ENCODE measurements at places on chromosomes 13 and 19.

GRCh38 chr13:28100150-28101121, at the start of gene FLT3:
FLT3 (minus strand) TSS chr13:28100576; CDS start chr13:28100510, 66 bp downstream.
- DNase-seq: peak; percentile 36

GRCh38 chr19:48364598-48365348, 606 bp downstream of the SYNGR4 start:
- DNase-seq: no peak

DNA sequence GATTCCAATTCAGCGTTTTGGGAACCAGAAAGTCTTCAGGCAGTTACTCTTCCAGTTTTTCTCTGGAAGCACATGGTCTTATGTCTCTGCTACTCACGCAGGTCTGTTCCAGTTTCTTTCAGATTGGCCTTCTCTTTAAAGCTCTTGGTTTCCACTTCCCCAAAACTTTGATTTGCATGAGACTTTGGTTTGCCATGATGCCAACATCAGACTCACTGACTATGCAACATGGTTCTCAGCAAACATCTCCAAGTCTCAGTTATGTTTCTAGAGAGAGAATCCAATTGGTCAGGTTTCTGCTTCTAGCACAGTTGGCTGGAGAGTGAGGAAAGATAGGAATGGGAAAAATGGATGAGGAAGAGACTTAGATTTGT, 3.1 kb downstream of the AKAP11 start:
- no peak for DNase-seq

GRCh38 chr13:53013113-53013512, 15.5 kb upstream of the OLFM4 start:
- no peak for DNase-seq

DNA sequence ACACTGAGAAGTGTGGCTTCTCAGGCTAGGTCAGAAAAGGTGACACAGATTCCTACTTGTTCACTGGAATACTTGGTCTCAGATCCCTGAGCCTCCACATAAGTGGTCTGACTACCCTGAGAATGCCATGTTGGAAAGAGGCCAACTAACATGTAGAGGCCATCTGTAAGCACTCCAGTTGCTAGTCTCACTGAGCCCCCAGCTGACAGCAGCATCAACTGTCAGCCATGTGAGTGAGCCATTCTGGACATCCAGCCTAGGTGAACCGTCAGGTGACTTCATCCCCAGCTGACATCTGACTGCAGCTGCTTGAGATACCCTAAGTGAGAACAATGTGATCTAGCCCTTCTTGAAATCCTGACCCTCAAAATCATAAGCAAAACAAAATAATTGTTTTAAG, 18.1 kb upstream of the ARL11 start:
- DNase-seq: no peak

DNA sequence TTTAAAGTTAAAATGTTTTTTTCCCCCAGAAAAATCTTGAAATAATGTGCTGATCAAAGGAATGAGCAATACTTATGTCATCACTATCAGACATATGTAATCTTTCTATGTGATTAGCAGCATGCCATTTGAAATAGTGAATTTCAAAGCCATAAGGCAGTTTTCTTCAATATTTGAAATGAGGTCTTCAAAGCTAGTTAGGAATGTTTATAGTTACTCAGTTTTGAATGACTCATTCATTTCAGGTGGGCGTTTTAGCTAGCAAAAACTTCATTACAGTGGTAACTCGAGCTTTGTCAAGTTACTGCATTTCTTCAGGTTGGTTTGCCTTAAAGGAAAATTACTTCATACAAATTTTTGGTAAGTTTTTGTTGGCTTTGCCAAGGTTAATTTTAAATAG, 102.1 kb downstream of the ATP8A2 start:
- no peak for DNase-seq

GRCh38 chr13:35722458-35723052, 246.1 kb upstream of the MAB21L1 start:
- no peak for DNase-seq

DNA sequence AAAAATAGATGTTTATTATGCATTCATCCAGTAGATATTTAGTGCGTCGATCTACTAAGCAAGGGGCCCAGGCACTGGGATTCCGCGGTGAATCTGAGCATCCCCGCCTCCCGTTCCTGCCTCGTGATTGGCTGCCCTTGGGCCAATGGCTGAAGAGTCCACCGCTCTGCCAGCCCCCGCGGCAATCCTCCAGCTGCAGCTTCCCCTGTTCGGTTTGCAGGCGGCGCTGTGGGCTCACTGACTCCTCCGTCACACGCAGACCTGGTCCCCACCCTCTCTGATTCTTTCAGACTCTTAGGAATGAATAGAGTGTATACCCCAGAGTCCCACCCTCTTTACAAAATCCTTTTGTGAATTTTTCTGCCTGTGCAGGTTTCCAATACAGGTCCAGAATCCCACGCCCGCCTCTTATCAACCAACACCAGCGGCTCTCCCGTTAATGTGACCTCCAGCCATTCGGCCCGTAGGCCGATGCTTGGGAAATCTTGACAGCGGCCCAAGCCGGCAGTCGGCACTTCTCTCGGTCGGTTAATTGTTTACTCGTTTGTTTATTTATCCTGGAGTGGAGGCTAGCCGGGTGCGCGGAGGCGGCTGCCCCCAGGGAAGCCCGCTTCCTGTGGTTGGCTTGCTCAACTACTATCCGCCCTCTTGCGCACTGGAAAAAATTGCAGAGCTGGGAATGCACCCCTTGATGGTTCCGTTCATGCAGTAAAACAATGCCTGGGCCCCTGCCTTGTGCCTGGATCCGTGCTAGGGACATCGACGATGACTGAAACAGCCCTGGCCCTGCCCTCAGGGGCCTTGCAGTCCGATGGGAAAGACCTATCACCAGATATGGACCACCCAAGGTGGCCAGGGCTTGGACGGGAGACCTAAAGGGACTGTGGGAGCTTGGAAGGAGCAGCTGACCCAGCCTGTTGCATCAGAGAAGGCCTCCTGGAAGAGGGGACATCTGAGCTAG, 4.5 kb upstream of the ARHGAP35 start:
- peak; percentile 92 for DNase-seq

DNA sequence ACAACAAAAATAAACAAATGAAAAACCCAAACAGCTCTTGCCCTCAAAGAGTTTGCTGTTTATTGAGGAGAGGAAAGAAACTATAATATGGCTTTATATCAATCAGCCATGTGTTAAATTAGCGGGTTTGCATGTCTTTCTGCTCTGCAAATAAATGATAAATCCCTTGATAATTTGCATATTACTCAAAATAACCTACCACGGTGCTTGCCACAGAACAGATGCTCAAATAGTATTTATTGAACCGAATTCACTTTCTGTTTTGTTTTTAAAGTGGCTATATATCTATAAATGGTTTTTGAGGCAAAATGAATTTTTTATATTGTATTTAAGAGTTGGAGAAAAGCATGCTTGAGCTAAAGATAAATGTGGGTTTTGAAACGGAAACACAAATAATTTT, 428.1 kb downstream of the ITGBL1 start:
- no peak for DNase-seq

DNA sequence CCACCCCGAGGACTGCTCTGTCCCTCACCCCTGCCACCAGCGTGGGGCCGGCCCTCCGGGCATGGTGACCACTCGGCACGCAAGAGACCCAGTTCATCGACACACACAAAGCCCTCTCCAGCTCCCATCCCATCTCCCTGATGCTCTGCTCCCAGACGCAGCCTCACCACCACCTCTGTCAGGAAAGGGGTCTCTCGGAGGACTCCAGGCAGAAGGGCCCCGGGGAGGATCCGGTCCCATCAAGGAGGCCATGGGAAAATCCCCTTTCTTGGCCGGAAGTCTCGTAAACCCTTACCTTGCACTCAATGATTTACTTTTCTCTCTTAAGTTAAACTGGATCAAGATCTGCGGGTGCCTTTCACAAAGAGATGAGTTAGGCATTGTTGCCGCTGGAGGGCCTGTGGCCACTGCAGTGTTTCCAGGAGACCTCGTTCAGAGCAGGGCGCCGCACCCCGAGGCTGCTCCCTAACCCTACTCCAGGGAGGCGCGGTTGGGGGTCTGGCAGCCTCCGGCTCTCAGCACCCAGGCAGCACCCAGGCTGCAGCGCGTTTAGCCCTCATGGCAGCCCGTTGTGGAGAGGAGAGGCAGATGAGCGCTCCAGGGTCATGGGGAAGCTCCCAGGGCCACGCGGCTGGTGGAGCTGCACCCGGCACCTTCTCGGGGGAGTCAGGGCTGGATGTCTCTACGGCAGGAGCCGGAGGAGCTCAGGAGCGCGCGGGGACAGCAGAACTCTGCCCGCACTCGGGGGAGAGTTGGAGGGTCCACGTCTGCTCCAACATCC, 31.0 kb downstream of the C2CD4C start:
- DNase-seq: no peak

DNA sequence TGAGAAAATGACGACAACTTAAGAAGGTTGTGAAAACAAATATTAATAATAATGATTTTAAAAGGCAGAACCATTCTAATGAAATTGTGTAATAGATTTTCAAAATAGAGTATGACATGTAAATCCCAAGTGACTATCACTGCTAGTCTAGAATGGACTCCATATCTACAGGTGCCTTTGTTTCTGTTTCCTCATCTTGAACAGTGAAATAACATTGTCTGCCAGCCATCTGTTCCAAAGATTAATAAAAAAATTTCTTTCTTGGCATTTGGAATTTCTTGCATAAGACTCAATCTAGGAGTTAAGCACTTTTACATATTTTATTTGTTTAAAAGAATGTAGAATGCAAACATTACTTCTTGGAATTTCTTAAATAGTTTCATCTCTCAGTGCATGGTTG, 520.1 kb upstream of the ARGLU1 start:
- DNase-seq: no peak

DNA sequence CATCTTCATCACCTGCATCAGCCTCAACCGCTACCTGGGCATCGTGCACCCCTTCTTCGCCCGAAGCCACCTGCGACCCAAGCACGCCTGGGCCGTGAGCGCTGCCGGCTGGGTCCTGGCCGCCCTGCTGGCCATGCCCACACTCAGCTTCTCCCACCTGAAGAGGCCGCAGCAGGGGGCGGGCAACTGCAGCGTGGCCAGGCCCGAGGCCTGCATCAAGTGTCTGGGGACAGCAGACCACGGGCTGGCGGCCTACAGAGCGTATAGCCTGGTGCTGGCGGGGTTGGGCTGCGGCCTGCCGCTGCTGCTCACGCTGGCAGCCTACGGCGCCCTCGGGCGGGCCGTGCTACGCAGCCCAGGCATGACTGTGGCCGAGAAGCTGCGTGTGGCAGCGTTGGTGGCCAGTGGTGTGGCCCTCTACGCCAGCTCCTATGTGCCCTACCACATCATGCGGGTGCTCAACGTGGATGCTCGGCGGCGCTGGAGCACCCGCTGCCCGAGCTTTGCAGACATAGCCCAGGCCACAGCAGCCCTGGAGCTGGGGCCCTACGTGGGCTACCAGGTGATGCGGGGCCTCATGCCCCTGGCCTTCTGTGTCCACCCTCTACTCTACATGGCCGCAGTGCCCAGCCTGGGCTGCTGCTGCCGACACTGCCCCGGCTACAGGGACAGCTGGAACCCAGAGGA, 2.6 kb downstream of the P2RY11 start:
- no peak for DNase-seq

DNA sequence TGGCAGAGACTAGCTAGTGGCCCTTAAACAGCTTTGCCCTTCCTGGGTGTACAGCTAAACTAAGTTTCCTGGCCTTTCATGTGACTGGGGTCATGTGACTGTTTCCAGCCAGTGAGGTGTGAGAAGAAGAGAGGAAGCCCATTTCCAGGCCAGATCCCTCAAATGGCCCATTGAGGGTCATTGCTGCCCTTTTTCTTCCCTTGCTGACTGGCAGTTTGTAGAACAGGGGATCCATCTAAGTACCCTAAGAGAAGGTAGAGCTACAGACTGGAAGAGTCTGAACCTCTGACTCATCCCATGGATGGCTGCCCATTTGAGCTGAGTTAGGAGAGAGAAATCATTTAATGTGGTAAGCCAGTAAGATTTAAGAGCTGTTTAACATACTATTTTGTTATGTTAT, 2.8 kb downstream of the SWSAP1 start:
- DNase-seq: no peak

GRCh38 chr13:39461685-39462266, 141.2 kb downstream of the LHFPL6 start:
- DNase-seq: no peak

GRCh38 chr13:23705583-23705982, 135.4 kb downstream of the TNFRSF19 start:
- no peak for DNase-seq

- DNase-seq: no peak
Measured at GRCh38 chr19:49916839-49917733, 11.9 kb upstream of the ATF5 start.

DNA sequence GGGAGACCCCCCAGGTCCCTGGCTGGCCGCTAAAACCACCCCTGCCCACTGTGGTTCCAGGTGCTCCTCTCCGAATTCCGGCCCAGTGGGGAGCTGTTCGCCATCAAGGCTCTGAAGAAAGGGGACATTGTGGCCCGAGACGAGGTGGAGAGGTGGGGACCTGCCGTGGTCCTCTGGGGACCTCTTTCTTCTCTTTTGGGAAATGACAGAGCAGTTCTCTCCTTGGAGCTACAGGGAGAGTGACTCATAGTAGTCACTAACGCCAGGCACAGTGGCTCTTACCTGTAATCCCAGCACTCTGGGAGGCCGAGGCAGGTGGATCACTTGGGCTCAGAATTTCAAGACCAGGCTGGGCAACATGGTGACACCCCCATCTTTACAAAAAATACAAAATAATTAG, 7.3 kb downstream of the PTGER1 start:
- no peak for DNase-seq

- no peak for DNase-seq
Measured at GRCh38 chr19:45865269-45865948, 1.3 kb downstream of the FOXA3 start.

- DNase-seq: no peak
Measured at GRCh38 chr19:6778386-6778785, 5.9 kb downstream of the VAV1 start.

GRCh38 chr19:19179548-19180441, 9.7 kb upstream of the MEF2B start:
- no peak for DNase-seq

GRCh38 chr13:40666933-40667621, 636 bp upstream of the FOXO1 start:
- DNase-seq: peak; percentile 36

GRCh38 chr19:29843180-29844051, 31.6 kb downstream of the CCNE1 start:
- DNase-seq: no peak

GRCh38 chr19:40687525-40688016, 2.9 kb downstream of the NUMBL start:
- DNase-seq: no peak

- peak; percentile 13 for DNase-seq
Measured at GRCh38 chr19:11279505-11280236, 16.3 kb upstream of the TSPAN16 start.

DNA sequence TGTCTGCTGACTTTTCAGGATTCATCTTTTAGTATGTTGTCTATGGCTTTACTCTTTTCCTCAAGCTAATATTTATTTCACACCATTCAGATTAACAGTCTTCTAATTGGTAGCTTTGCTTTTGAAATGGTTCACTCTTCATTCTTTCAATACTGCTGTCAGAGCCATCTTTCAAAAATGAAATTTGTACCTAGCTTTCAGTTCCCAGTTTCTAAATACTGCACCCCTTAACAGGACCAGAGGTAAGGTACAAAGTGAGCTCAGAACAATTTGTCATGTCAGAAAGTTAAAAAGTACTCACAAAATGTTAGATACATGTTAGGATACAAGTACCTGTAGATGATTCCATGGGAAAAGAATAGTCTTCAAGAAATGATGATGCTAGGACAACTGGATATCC, 83.0 kb downstream of the FNDC3A start:
- DNase-seq: no peak

GRCh38 chr13:40572961-40573360, 93.5 kb downstream of the FOXO1 start:
- DNase-seq: no peak
